ENCODE measurements at places on chromosomes 13 and 19.

DNA sequence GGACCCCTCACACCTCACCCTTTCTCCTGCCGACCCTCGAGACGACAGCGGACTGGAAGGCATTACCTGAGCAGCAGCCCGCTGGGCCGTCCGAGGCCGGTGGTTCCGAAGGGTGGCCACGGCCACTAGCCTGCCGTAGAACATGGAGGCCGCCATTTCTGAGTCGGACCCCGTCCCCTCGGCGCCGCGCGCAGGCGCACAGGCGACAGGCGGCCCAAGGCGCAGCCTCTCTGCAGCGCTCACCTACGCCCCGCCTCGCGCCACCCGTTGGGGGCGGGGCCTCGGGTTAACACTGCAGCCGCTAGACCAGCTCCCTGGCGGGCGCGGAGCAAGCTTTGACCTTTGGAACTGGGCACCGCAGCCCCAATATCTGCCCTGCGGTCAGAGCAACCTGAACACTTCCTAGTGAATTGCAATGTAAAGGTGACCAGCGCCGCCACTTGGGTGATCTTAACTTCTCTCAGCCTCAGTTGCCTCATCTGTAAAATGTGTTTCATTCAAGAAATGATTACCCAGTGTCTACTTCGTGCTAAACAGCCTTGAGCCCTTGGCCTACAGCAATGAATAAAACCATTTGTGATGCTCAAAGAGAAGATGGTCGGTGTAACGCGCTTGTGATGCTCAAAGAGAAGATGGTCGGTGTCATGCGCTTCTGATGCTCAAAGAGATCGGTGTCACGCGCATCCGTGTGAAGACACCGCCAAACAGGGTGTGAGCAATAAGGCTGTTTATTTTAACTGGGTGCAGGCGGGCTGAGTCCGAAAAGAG, at the start of gene SUCLA2:
Gene SUCLA2, minus strand, starts transcription at position 160 of the 768 bp plus-strand sequence. Its CDS starts 4 bp downstream, at position 156.
- DNase-seq, result peak; percentile 80

- DNase-seq, result no peak
Observed at GRCh38 chr13:29852472-29853054, 2.1 kb upstream of the UBL3 start.

DNA sequence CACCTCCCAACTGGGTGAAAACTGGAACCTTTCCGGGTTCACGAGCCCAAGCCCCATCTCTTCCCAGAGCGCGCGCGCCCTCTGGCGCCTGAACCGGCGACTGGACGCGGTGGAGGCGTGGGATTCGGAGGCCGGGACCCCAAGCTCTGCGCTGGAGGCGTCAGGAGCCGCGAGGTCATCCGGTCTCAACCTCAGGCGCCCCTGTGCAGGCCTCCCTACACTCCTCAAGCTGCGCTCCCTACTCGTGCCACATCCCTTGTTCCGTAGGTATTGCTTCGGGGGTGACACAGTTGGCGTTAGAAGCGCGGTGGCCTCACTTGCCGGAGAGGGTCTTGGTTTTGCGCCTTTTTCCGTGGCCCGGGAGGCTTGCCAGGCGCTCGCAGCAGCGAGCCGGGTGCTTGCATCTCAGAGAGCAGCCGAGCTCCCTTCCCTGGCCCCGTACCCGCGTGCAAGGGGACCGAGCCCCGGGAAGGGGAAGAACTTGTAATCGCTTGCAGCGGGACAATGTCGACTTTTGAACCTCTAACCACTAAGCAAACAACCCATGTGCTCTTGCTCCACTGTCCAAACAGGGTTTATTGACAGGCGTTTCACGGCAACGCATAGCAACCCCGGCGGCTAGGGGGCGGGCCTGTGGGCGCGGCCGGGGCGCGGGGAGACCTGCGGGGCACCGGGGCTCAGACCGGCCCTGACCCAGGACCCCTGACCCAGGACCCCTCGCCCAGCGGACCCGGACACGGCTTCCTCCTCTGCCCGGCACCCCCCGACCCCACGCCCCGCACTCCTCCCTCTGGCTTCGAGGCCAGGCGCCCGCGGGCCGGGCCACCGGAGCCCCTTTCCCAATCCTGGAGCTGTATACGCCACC, 8.5 kb downstream of the CDX2 start:
- DNase-seq, result no peak

DNA sequence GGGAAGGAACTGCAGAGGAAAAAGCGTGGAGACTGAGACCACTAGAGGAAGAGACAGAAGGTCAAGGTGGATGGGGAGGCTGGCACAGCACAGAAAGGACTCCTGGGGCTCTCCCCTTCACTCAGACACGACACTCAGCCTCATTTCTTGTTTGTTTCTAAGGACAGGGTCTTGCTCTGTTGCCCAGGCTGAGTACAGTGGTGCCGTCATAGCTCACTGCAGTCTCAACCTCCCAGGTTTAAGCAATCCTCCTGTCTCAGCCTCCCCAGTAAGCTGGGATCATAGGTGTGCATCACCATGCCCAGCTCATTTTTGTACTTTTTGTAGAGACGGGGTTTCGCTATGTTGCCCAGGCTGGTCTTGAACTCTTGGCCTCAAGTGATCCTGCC, 11.4 kb upstream of the SEMA6B start:
- no peak for DNase-seq

GRCh38 chr13:51823359-51823758, 19.4 kb upstream of the DHRS12 start:
- DNase-seq, result no peak

DNA sequence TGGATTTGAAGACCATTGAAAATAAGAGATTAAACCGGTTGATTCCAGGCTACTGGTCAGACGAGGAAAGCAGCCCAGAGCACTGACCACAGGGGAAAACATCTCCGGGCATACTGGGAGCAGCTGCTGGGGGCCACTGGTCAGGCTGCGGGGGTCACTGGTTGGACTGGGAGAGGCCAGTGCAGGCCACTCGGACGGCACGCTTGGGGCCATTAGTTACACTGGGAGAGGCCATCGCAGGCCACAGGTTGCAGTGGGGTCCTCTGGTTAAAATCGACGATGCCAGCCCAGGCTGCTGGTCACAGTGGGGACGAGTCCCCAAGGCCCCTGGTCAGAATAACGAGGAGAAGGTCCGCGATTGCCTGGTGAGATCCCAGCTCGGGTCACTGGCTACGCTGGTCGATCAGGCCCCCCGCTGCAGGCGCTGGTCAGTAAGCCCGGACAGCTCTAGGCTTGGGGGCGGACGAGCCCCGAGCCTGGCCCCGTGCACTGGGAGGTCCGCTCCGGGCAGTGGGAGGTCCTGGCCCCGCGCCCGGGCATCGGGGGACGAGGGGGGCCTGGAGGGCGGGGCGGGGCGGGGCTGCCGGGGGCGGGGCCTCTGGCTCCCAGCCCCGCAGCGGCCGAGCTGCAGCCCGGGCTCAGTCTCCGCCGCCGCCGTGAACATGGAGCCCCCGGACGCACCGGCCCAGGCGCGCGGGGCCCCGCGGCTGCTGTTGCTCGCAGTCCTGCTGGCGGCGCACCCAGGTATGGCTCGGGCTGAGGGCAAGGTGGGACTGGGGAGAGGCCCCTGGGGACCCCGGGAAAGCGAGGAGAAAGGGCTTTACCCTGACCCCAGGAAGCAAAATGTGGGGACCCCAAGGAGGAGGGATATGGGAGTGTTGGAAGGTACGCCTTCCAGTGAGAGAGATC, at the start of gene BCAM:
Gene BCAM, plus strand, starts transcription at position 641 of the 909 bp plus-strand sequence. Its CDS starts 22 bp downstream, at position 663.
- no peak for DNase-seq

DNA sequence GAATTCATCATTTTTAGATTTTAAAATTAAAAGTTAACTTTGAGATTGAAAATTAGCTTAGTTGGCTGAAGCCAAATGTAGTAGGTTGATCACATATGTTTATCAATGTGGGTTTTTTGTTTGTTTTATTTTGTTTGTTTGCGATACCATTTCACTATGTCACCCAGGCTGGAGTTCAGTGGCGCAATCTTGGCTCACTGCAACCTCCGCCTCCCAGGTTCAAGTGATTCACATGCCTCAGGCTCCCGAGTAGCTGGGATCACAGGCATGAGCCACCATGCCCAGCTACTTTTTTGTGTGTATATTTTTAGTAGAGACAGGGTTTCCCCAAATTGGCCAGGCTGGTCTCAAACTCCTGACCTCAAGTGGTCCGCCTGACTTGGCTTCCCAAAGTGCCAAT, 665.7 kb upstream of the SLC10A2 start:
- no peak for DNase-seq

Measured in right atrium auricular region (tissue), 2 donors.